ENCODE measurements at places on chromosomes 5 and 9.

GRCh38 chr9:83472221-83472665, 66.0 kb downstream of the FRMD3 start:
- DNase-seq, result no peak

DNA sequence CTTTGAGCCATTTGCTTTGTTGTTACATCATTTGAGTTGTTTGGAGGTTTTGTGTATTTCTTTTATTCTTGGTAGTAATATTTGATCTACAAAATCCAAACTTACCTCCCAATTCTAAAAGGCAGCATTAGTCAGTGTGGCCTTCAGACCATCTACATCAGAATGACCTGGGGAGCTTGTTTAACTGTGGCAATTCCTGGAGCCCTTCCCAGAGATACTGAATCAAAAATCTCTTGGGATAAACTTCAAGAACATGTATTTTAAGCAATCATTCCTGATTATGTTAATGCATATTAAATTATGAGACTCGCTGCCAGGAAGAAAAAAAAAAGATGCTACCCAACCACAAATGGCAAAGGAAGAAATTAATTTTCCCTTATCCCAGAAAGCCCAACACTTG, 268.9 kb upstream of the PDE4D start:
- no peak for DNase-seq

DNA sequence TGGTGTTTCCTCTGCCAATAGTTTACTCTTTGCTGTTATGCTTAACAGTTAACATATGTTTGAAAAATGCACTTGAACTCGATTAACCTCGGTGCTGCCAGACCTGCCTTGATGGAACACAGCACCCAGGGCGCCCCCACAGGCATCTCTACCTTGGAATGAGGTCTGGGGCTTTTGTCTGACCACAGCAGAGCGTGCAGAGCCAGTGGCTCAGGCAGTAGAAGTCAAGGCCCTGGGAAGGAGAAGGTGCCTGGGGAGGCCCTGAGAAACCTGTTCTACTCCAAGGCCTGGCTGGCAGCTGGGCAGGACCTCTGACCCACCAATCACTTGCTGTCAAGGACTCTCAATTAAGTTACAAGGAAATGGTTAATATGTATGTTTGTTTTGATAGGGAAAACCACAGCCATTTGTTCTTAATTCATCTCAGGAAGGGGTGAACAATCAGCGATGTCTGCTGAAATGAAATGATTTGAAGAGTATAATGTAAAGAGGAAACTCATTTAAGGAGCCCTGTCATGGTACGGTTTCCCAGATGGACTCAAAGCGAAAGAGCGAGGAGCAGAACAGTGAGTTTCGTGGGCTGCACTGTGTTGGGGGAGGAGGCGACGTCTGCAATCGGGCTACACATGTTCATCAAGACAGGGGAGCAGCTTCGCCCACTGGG, 21.9 kb downstream of the MACROH2A1 start:
- DNase-seq, result no peak

DNA sequence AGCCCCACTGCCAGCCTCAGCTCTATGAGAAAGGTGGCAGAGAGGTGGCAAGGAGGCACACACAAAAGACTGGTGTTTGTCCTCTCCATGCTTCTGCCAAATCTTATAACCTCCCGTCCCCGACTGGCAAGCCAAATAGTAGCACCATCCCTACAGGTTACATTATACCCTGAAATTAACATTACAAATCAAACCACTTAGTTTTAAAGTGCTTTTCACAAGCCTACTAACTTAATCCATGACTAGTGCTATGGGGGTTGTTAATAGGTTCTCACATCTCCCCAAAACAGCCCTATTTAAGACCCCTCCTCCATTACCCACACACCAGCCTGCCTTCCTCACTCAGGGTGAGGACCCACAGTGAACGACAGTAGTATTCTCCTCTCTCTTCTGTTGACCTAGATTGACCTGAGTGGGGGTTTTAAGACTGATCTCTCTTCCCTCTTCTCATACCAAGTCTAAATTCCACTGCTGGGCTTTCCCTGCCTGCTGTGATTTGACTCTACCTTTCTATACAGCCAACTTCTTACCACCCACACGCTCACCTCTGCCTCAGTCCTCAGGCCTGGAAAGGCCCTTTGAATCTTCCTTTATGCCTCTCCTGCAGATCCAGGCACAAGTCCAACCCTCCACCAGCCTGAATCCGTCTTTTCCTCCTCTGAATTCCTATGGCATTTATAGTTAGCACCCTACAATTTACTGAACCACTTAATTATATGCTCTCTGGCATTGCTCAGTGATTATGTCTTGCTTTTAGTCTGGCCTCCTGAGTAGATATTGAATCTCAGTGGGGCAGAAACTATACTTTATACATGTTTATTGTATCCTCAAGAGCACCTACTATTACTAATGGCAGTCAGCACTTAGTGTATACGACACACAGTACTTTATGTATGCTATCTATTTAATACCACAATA, 116.1 kb downstream of the TMEM174 start:
- no peak for DNase-seq

DNA sequence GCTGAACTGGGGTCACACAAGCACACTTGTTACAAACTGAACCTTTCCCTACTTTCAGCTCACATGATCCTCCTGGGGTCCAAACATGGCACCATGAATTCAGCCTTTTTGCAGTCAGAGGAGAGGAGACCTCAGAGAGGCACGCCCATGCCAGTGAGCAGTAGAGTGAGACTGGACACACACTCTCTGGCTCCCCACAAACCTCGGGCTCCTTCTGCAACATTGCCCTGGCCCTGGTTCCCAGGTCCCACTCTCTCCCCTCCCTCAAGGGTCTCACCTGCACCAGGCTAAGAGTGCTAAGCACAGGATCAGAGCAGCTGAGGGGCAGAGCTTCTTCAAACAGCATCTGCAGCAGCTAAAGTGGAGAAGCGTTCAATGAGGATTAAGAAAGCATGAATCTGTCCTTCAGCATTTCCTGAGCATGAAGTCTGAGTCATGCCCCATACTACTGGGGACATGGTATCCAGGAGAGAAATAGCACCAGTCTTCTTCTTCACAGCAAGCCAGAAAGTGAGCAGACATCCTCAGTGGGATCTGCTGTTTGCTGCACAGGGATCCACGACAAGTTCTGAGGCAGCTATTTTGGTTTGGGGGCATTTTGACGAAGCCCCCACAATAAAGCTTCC, 27.2 kb downstream of the SLC35A4 start:
- no peak for DNase-seq

DNA sequence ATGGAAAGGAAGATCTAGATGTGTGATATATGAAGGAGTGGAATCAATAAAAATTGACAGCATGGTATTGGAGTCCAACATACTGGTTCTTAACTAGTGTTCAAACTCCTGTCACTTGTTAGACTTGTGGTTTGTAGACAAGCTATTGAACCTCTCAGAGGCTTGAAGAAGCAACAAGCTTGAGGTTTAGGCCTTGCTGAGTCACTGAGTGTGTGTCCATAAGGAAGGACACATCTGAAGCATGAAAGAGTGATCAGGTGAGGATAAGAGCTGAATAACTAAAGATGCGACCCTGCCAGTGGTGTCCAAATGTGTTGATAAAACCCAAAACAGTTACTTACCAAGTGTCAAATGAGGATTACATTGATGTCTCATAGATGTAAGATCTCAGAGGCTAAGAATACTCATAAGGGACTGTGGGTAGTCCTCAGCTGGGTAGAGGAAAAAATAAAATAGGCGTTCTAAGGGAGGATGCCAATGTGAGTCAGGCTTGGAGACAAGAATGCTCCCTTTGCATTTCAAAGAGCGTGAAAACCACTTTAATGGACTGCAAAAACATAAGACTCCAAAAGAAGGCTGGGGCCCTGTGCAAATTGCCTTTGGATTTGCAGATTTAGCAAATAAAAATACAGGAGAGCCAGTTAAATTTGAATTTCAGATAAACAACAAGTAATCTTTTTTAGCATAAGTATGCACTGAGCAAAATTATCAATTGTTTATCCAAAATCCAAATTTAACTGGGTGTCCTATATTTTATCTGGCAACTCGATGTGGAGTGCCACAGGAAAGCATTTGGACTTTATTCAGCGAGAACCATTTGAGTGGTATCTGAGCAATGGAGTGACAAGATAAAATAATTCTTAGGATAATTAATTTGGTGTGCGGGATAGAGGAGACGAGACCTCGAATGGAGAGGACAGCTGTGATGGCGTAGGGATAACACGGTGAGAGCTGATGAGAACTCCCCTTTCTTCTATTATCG, 757.3 kb upstream of the WWC1 start:
- DNase-seq, result no peak

- DNase-seq, result no peak
These were observed 60.2 kb downstream of the SPOCK1 start for GRCh38 chr5:137438932-137439331.

Data from stimulated activated CD4-positive, alpha-beta T cell treated with anti-CD3 and anti-CD28 coated beads, Interleukin-1b, Interleukin-23, amount 100 ng/mL, for 1 hour (primary cell).